ENCODE measurements at places on chromosomes 6 and 20. TPM values are rescaled to one million over a fixed set of nuclear protein-coding genes. Genes with fewer than 3 reads are reported as not detected.

MACROD2 gene
- 0.46 TPM for total RNA-seq

RSPO4 gene
- not detected for total RNA-seq

CCDC170 gene
- total RNA-seq: not detected

TP53TG5 gene
- not detected for total RNA-seq

CNR1 gene
- not detected for total RNA-seq

AGER gene
- total RNA-seq: 2.2 TPM

DSN1 gene
- total RNA-seq: 66.7 TPM

GTPBP2 gene
- total RNA-seq: 40.4 TPM

MEP1A gene
- total RNA-seq: not detected

FKBP1C gene
- 0.41 TPM for total RNA-seq

DLK2 gene
- 3.0 TPM for total RNA-seq

SLC44A4 gene
- not detected for total RNA-seq

LINC00237 gene
- not detected for total RNA-seq

DNA sequence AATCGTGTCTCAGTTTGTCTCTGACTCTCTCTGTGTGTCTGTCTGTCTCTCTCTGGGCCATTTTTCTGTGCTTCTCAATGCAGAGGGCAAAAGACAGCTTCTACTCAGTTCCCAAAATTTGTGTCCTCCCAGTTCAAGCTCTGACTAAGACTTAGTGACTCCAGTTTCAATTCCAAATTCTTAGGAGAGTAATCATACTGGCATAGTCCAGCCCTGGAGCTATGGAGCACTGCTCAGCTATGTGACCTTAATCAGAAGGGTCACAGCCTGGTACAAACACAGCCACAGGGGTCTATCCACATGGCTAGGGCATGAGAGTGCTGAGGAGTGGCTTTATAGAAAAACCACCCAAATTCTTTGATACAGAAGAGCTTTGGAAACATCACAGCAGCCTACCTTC, 91.9 kb downstream of the FOXF2 start:
- DNase-seq: peak; percentile 96

DNA sequence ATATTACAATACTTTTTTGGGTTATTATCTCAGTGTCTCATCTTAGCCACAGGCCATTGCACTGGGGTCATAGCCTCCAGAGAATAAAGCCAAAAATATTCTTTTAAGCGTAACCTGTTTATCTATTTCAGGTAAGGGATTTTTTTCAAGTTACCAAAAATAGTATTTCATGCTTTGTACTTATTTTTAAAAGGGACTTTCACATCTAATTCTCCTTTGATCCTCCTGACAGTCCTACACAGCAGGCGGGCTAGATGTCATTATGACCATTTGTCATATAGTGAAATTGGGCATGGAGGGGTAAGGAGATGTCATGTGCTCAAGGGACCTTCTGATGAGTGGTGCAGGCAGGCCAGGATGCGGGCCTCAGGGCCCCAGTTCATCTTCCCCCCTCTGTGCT, 68.9 kb downstream of the TBC1D7 start:
- no peak for DNase-seq

GRCh38 chr6:56079751-56080540, 167.4 kb downstream of the COL21A1 start:
- no peak for DNase-seq

DNA sequence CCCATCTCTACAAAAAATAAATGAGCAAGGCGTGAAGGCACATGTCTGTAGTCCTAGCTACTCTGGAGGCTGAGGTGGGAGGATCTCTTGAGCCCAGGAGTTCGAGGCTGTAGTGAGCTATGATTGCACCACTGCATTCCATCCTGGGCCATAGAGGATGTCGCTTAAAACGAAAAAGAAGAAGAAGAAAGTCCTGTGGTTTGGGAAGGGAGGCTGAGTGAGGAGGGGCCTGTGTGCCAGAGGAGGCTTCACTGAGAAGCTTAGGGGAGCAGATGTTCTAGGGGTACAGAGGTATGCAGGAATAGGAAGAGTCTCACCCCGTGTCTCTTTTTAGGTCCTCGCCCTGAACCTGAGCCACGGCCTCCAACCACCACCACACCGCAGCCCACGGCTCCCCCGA, 4.2 kb downstream of the MMP9 start:
- DNase-seq: no peak

- DNase-seq: no peak
Measured at GRCh38 chr6:42269974-42270510, 52.4 kb upstream of the MRPS10 start.

DNA sequence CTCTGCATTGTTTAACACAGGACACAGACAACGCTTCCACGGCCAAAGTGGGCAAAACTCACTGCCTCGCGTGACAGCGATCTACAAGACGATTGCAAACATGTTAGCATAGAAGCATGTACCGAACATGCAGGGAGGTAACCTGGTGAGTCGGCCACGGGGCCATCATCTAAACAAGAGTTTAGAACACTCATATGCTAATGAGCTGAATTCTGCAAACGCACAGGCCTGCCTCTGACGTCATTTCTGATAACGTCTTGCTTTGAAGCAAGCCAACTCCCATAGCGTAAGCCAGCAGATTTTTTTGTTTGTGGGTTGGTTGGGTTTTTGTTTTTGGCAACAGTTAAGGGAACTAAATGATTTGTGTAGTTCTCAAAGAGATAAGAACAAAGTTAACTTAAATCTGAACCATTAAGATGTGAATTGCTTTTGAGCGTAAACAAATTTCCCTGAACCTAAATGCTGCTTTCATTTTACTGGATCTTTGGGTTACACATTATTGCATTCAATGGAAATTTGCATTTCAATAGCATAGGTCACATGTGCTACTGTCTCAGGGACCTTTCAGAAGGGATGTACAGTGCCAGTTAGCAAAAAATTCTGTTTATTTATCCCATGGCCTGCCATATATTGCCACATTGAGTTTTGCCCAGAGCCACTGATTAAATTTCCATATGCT, 184.5 kb upstream of the PDE10A start:
- no peak for DNase-seq

- no peak for DNase-seq
Measured at GRCh38 chr6:119726086-119726485, 376.5 kb upstream of the MAN1A1 start.

DNA sequence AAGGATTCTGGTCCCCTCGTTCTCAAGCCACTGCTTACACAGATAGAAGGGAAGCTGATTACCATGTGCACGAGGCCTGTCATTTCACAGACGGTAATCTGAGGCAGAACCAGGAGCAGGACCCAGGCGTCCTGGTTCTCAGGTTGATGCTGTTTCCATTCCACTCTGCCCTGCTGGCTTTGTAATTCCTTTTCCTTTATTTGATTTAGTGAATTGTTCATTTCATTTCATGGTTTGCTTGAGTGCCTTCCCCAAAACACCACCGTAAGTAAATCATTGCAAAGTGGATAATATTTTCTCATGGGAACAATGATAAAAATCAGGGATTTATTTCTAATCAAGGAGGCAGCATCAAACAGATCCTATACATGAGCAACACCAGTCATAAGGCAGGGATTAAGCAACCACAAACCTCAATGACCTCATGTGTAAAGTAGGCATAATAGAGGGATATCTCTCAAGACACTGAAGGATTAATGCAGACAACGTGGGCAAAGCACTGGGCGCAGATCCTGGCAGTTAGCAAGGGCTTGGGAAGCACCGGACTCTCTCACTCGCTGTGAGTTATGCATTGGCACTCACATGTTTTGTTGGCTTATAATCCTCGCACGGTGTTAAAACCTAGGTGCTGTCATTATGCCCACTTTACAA, 229.5 kb upstream of the FOXQ1 start:
- peak; percentile 89 for DNase-seq

DNA sequence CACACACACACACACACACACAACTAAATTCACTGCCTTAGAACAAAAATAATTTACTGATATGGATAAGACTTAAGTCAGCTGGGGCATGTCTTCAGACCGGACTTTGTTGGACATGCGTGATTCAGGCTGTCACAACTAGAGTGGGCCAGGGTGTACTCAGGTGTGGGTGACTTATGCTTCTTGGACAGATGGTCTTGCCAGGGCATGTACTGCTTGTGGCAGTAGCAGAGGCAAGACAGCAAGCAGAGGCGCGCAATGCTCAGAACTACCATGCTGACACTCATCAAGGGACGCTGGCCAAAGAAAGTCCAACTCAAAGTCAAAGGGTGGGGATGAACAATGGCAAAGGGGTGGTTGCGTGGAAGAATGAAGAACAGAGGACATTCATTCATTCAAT, 437.5 kb downstream of the CBLN4 start:
- no peak for DNase-seq

- no peak for DNase-seq
Measured at GRCh38 chr20:63891061-63892002, 3.6 kb upstream of the DNAJC5 start.

GRCh38 chr6:104159045-104159618, 700.6 kb downstream of the HACE1 start:
- DNase-seq: no peak

- no peak for DNase-seq
Measured at GRCh38 chr6:122651604-122652003, 41.4 kb downstream of the PKIB start.

- DNase-seq: peak; percentile 45
Measured at GRCh38 chr20:13008761-13009681, at the start of gene SPTLC3. Gene SPTLC3 (plus strand): TSS chr20:13008972. CDS start chr20:13009268, 296 bp downstream.

GRCh38 chr6:129130959-129131681, 248.2 kb downstream of the LAMA2 start:
- no peak for DNase-seq

DNA sequence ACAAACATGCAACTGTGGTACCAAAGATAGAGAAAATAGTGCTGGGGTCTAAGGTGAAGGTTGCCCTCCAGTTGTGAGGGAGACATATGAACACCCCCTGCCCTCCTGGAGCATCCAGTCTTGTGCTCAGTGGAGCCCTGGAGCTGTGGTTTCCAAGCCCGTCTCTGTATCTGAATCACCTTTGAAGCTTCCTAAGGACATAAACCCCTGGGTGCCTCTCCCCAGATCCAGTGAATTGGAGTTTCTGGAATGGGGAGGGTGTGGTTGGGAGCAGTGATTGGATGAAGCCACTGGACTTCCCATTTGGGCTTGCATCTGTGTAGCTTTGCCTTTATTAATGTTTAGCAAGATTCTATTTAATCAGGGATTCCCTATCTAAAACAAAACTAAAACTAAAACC, 22.4 kb upstream of the E2F3 start:
- DNase-seq: no peak

DNA sequence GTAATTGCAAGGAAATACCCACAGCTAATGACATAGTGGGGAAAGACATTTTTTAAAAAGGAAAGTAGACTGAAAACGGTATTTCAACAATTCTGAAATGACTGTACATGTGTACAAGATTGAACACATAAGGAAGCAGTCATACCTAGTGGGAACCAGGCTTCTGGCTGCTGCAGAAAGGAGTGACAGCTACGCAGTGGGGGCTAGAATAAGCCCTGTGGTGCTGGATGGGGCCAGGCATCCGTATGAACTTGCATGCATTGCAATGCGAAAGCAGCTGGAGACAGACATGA, 54.9 kb upstream of the GPR31 start:
- no peak for DNase-seq

DNA sequence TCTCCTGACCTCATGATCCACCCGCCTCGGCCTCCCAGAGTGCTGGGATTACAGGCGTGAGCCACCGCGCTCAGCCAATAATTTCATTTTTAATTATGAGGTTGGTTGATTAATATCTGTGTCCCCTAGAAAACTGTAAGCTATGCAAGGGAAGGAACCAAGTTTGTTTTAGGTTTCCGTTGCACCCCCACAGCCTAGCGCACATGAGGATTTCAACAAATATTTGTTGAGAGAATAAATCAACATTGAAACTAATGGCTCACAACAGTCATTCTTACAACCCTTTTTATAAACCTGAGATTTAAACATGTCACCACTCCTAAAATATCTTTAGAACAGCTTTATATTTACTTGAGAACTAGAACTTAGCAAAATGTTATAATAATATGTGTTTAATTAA, 114.0 kb upstream of the CARMIL1 start:
- no peak for DNase-seq

- no peak for DNase-seq
Measured at GRCh38 chr6:44572346-44572745, 184.8 kb downstream of the CDC5L start.

GRCh38 chr6:3825851-3826581, 23.2 kb upstream of the FAM50B start:
- DNase-seq: peak; percentile 99

All from A172 (cell line).